Tibial artery (tissue), 4 donors: ENCODE measurements at places on chromosomes 11 and 22.

DNA sequence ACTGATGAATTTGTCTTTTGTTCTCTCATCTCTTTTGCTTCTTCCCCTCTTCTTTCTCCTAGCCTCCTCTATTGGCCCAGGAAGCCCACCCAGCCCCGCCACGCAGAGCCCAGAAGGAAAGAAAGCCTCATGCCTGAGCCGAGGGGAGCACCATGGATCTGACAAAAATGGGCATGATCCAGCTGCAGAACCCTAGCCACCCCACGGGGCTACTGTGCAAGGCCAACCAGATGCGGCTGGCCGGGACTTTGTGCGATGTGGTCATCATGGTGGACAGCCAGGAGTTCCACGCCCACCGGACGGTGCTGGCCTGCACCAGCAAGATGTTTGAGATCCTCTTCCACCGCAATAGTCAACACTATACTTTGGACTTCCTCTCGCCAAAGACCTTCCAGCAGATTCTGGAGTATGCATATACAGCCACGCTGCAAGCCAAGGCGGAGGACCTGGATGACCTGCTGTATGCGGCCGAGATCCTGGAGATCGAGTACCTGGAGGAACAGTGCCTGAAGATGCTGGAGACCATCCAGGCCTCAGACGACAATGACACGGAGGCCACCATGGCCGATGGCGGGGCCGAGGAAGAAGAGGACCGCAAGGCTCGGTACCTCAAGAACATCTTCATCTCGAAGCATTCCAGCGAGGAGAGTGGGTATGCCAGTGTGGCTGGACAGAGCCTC lies 3.8 kb downstream of the ZBTB16 start:
- peaks cover 59% of the 10 kb centered on the region for H3K4me1 ChIP-seq
- peak overlapping the region; percentile 97 for H3K27ac ChIP-seq
- H3K36me3 ChIP-seq = peaks cover 72% of the 10 kb centered on the region
- no peak for DNase-seq

DNA sequence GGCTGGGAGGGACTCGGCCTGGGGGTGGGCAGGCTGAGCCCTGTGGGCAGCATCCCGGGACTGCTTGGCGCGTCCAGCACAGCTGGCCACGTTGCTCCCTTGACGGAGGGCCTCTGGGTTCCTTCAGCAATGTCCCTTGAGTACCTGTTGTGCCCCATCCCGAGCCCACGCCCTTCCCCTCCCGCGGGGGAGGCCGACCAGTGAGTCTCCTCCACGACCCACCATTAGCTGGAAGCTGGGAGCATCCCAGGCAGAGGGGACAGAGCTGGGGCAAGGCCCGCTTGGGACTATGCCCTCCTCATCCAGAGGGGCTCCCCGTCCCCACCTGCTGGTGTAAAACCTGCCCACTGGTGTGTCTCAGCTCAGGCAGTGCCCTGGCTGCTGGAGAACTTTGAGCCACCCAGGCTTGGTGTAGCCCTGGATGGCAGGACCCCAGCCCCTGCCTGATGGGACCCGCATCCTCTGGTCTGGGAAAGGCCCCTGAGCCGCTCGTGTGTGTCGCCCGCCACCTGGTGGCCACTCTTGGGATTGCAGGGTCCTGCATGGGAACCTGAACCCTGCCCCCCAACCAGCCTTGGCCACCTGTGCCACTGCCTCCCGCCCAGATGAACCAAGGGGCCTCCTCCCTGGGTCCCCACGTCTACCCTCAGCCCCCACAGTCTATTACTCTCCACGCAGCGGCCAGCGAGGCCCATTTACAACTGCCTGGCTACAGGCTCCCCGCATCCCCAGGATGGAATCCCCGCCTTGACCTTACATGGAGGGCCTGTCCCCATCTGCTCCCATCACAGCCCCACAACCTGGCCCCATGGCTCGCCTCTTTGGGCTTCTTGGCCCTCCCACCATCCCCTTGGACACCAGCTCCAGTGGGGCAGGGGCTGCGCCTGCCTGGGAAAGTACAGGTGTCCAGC lies 16.6 kb upstream of the ARHGAP8 start:
- no peak overlapping the region for H3K27ac ChIP-seq
- no peaks in the 10 kb centered on the region for H3K4me1 ChIP-seq
- H3K4me3 ChIP-seq = no peak overlapping the region
- peaks cover 40% of the 10 kb centered on the region for H3K27me3 ChIP-seq
- peak; percentile 65 for DNase-seq
- no peaks in the 10 kb centered on the region for H3K36me3 ChIP-seq

DNA sequence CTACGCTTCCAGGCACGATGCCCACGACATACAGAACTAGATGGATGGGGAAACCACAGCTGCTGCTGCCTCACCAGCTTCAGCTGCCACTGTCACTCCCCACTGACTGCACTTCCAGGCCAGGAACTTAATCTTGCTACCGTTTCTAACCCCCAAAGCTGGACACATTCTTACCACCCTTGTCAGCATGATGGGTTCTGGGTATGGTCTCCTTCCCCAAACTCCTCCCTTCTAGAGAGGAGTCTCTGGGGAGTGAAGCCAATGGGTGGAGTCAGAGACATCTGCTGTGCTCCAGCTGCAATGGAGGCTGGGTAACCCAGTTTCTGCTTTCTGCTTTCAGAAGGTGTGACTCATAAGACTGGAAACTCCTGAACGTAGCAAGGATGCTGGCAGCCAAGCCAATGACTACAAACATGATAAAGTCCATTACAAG lies 87.0 kb upstream of the THY1 start:
- no peaks in the 10 kb centered on the region for H3K4me1 ChIP-seq
- H3K27me3 ChIP-seq = no peaks in the 10 kb centered on the region
- H3K27ac ChIP-seq = no peak overlapping the region
- H3K36me3 ChIP-seq = no peaks in the 10 kb centered on the region

DNA sequence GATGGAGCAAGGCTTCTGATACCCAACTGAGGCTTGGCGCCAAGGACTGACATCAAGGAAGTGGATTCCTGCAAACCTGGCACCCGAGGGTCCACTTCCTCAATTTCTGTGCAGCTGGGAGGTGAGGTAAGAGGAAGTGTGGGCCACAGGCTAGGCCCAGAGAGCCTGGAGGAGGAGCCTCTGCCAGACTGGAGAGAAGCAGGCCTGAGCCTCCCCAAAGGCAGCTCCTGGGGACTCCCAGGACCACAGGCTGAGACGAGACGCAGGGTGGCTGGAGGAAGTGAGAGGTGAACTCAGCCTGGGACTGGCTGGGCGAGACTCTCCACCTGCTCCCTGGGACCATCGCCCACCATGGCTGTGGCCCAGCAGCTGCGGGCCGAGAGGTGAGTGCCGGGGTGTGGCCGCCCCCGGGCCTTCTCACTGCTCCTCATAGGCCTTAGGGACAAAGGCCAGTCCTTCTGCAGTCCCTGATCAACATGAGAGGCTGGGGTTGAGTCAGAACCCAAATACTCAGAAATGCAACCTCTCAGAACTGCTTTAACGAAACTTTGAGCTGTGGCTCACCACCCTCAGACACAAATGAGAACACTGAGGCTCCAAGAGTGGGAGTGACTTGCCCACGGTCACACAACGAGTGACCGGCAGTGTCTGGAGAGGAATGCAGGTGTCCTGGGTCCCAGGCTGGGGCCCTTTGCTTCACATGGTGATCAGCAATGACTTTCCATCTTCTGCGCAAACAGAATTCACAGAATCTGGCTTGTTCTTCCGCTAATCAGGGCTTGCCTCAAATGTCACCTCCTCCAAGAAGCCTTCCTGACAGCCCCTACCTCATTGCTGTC lies at the start of gene NCF4:
NCF4 (plus strand) TSS at position 186 of the 839 bp plus-strand sequence; CDS start at position 352, 166 bp downstream.
- no peaks in the 10 kb centered on the region for H3K27me3 ChIP-seq
- H3K36me3 ChIP-seq = no peaks in the 10 kb centered on the region
- no peaks in the 10 kb centered on the region for H3K4me1 ChIP-seq
- DNase-seq = peak; percentile 80

- no peaks in the 10 kb centered on the region for H3K36me3 ChIP-seq
- H3K4me3 ChIP-seq = no peak overlapping the region
- DNase-seq = no peak
- no peaks in the 10 kb centered on the region for H3K4me1 ChIP-seq
- H3K27ac ChIP-seq = no peak overlapping the region
These were observed 1218.1 kb downstream of the FAM181B start for GRCh38 chr11:81515566-81515965.

- no peak overlapping the region for H3K4me3 ChIP-seq
- H3K4me1 ChIP-seq = peaks cover 21% of the 10 kb centered on the region
- H3K27me3 ChIP-seq = no peaks in the 10 kb centered on the region
- no peak for DNase-seq
- H3K27ac ChIP-seq = peak overlapping the region; percentile 64
- H3K36me3 ChIP-seq = no peaks in the 10 kb centered on the region
These were observed 3.3 kb downstream of the ADORA2A start for GRCh38 chr22:24430431-24431308.

DNA sequence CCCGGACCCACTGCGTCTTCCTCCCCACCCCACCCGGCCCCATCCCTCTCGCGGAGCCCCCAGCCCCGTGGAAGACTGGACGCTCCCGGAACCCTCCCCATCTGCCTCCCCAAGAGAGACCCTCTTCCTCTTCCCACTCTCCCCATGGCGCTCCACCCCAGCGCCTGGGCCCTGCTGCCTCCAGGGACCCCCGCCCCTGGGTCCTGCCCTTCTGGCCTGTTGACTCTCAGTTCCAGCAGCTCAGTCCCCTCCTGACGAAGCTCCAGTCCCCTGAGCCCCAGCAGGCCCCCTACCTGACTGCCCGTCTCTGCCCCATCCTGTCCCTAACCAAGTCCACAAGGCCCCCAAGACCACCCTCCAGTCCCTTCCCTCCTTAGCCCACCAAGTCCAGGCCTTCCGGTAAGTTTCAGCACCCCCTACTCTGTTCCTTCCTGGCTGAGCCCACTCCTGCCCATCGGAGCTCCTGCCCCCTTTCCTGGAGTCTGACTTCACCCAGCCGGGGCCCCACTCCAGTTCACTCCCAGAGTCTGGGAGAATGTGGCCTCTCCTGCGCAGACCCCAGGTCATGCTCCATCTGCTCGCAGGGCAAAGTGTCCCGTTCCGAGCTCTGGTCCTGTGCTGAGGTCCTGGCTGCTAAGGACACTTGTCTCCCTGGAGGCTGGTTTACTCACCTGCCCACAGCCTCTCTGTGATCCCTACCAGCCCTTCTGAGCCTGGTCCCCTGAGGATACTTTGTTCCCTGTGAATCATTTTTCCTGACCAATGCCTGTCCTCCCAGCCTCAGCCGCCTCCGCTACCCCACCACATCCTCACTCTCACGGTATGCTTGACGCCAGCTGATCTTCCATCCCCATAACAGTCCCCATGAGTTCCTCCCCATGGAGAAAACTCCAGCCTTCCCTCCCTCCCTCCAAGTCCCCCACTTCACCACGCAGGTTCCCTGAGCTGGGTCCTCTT lies 722 bp downstream of the IFITM10 start:
- peaks cover 29% of the 10 kb centered on the region for H3K36me3 ChIP-seq
- peak overlapping the region; percentile 91 for H3K27ac ChIP-seq
- DNase-seq = peak; percentile 91
- H3K4me3 ChIP-seq = peak overlapping the region; percentile 85

DNA sequence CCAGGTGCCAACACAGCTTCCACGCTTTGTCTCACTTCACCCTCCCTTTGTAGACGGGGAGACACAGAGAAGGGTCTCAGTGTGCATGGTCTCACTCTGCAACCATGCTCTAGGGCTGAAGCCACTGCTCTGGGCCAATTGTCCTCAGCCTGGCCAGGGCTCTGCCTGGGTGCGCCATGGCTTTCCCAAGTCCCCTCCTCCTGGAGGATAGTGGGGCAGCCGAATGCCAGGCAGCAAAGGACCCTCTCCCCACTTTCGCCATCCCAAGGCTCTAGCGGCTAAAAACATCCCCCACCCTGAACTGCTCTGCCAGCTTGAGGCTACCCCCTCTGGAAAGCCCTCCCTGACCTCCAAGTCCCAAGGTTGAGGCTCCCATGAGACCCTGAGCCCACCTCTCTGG lies 20.4 kb upstream of the MYEOV start:
- H3K4me1 ChIP-seq = no peaks in the 10 kb centered on the region
- H3K36me3 ChIP-seq = no peaks in the 10 kb centered on the region
- H3K27ac ChIP-seq = no peak overlapping the region

- no peaks in the 10 kb centered on the region for H3K27me3 ChIP-seq
- peak overlapping the region; percentile 80 for H3K4me3 ChIP-seq
- H3K27ac ChIP-seq = peak overlapping the region; percentile 82
- no peak for DNase-seq
These were observed 825 bp downstream of the PTPMT1 start for GRCh38 chr11:47566149-47566698.

GRCh38 chr11:77547047-77547836 lies 42.5 kb upstream of the AQP11 start:
- no peak overlapping the region for H3K4me3 ChIP-seq
- no peaks in the 10 kb centered on the region for H3K36me3 ChIP-seq
- H3K27me3 ChIP-seq = no peaks in the 10 kb centered on the region
- DNase-seq = no peak
- H3K27ac ChIP-seq = no peak overlapping the region
